ENCODE measurements at places on chromosomes 5 and 9.

DNA sequence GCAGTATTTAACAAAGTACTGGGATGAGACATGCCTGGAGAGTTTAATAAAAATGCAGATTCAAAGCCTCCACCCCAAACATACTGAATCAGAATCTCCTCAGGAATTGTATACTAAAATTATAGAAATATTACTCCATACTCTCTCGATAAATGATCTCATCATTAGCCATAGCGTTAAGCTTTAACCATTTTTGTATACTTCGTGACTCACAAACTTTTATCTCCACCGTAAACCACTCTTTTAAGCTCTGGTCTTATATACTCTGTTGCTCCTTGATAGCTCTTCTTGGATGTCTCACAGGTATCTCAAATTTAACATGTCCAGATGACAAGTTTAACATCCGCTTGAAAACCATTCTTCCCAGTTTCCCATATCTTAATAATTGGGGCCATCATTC is 327.8 kb downstream of the ADGRV1 start:
- DNase-seq, result no peak

- DNase-seq, result no peak
These were observed 35.0 kb upstream of the ARRDC3 start for GRCh38 chr5:91418158-91418557.

DNA sequence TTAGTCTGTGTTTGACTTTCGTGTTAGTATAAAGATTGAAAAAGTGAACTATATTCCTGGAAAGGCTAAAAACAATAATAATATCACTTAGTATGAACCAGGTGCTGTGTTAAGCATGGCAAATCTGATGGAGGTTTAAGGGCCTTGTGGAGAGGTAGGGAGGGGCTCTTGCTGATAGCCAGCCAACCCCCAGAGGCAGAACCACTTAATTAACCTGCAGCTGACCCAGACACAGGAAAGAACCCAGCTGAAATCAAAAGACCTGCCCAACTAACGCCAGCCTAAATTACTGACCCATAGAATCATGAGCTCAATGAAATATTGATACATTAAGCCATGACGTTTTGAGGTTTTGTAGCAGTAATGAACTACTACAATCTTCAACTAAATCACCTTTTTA is 28.3 kb upstream of the TAF1L start:
- no peak for DNase-seq

GRCh38 chr9:127904561-127905003 is 5.2 kb upstream of the ST6GALNAC6 start:
- no peak for DNase-seq

- no peak for DNase-seq
These were observed 104.3 kb upstream of the PITX1 start for GRCh38 chr5:135138116-135138850.

DNA sequence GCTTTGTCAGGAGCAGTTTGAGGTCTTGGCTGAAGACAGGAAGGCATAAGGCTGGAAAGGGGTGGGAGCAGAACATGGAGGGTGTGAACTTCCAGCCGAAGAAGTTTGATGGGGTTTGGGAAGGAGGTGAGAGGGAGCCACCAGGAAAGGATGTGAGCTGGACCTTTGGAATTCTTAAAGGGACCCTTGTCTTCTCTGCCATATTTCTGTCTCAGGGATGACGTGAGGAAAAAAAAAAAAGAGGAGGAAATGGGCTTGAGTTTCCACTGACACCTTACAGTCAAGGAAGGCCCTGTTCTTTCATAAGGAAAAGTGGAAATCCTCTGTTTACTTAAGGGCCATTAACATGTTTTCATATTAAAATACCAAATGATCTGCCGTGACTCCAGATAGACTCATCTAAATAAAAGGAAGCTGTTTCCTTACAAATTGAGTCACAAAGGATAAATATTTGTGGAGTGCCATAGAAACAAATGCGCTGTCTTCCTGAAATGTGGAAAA is 132.1 kb downstream of the PALM2AKAP2 start:
- DNase-seq, result no peak

GRCh38 chr5:28548856-28549255 is 1510.5 kb upstream of the CDH9 start:
- no peak for DNase-seq

DNA sequence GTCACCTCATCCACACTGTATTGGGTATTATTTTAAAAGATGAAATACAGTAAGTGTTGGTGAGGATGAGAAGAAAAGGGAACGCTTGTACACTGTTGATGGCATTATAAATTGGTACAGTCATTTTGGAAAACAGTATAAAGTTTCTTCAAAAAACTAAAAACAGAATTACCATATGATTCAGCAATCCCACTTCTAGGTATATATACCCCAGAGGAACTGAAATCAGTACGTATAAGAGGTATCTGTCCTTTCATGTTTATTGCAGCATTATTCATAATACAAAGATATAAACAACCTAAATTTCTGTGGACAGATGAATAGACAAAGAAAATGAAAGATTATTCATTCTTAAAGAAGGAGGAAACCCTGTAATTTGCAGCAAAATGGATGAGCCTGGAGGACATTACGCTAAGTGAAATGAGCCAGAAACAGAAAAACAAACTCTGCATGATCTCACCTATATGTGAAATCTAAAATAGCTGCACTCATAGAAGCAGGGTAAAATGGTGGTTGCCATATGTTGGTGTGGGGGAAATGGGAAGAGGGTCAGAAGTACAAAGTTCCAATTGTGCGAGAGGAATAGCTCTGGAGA is 191.6 kb downstream of the TRIM36 start:
- DNase-seq, result no peak
